Stimulated activated CD4-positive, alpha-beta T cell treated with anti-CD3 and anti-CD28 coated beads, Interleukin-12 subunit alpha, Interleukin-12 subunit beta, amount 100 ng/mL, for 48 hours (primary cell): ENCODE measurements at places on chromosomes 3 and 15.

- no peak for DNase-seq
Measured at GRCh38 chr3:164004205-164004604, 1074.1 kb downstream of the SI start.

- DNase-seq: no peak
Measured at GRCh38 chr3:194691481-194692283, 6.0 kb downstream of the FAM43A start.

DNA sequence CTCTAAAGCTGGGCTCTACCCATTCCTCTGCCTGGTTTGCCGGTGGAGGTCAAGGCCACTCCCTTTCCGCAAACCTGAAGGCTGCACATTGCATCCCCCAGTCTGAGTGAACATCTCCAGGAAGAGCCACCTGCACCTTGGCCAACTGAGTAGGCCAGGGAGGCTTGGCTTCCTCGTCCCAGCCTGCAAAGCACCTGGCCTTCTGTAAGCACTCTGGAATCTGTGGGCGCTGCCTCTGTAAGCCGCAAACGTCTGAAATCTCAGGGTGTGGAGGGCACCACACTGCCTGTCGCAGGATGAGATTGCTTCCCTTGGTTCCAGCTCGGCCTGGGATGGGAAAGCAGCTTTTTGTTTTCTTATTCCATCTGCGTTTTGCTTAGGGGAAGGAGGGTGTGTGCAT, 81.3 kb downstream of the SEC22A start:
- DNase-seq: no peak

GRCh38 chr15:70053001-70053715, 44.6 kb downstream of the TLE3 start:
- DNase-seq: no peak

GRCh38 chr3:141525814-141526213, 39.0 kb downstream of the RASA2 start:
- no peak for DNase-seq

DNA sequence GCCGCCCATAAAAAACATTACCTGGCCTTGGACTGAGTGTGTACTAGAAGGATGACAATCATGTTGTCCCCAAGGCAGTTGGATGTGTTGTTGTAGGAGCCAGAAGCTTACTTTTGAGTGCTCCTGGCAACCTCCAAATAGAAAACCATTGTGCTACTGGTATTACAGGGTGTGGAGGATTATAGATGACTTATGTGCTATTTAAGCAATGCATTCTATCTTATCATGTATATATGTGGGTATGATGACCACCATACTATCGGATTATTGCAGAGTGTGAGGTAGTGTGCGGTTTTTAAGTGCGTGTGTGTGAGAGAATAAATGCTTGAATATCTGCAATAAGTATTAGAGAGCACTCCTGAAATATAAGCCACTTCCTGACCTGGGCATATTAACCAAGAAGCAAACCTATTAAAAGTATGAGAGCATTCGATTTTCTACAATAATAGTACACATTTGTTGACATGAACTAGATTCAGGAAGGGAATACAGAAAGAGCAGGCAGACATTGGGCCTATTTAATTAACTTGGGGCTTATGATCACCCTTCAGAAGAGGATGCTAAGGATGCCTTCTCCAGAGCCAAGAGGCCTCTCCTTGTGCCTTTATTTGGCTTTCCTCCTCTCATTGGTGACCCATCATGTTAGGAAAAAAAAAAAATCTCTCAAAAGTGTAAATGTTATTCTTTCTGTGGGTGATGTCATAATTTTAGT, 11.7 kb upstream of the MBNL1 start:
- no peak for DNase-seq

DNA sequence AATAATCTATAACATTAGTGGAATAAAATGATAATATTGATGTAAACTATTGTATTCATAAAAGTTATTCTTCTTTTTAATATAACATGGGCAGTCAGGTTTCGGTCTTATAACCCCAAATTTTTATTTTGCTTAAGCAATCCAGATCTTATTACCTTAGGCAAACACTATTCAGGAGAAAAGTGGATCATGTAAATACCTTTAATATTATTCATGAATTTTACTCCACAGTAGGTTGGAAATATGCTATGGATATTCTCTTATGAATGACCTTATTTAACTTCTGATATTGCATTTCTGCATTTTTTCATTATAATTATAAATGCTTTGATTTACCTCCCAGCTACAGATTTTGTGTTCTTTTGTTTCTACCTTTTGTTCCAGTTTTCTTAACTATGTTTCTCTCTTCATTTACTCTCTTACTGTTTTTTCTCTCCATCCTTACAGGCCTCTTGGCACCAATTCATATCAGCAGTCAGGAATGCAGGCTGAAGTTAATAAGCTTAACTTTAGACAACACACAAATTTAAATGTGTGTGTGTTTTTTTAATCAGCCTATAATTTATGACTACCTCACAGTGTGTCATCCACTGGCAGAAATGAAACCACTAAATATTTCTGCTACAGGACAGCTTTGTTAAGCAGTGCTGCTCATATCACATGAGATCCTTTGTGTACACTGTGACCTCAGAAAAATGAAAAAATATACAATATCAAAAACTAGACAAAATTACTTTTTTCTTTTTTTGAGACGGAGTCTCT, 111.0 kb downstream of the NSUN3 start:
- no peak for DNase-seq

- no peak for DNase-seq
Measured at GRCh38 chr15:79329171-79329611, 18.3 kb downstream of the TMED3 start.

DNA sequence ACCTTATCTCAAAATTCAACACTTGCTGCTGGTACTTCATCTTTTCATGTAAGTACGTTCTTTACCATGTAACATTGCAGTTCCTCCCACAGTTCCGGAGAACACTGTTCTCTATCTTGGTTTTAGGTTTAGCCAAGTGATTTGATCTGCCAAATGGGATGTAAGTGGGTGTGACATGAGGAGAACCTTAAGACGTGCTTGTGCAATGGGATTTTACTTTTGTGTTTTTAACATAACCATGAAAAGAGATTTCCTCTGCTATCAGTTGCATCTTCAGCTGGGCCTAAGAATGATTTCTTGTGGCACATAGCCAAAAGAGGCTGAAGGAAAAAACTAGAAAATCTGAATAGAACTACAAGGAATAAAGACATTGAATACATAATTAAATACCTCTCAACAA, 894.5 kb upstream of the ALCAM start:
- DNase-seq: no peak

GRCh38 chr3:128470134-128470899, 3.6 kb upstream of the DNAJB8 start:
- DNase-seq: no peak

GRCh38 chr3:11413071-11413470, 140.9 kb downstream of the ATG7 start:
- no peak for DNase-seq

DNA sequence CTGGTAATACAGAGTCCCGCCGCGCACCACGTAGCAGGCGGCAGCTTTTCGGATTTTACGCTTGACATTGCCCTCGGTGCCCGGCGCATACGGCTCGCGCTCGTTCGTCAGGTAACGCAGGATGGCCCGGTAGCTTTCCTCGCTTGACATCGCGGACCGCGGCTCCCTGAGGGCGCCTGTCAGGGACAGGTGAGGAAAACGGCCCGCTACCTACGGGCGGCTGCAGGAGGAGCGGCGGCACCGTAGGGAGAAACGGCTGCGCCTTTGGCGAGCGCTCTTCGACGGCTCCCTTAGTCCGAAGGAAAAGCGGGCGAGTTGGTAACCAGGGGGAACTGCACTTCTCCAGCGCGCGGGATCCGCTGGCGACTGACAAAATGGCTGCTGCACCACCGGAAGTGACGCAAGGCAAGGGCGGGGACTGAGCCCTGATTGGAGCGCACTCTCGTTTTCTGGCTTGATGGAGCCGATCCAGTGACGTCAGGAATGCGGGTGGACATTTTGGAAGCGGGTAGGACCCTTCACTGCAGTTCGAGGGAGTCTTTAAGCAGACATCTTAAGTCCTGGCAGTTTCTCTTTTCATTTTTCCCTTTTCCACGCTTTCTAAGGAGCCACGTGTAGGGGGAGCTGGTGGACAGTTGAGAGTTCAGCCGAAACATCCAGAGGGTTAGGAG, at the start of gene ZBTB11:
ZBTB11 (minus strand) TSS at position 368 of the 671 bp plus-strand sequence; CDS start at position 150, 218 bp downstream.
- peak; percentile 100 for DNase-seq

DNA sequence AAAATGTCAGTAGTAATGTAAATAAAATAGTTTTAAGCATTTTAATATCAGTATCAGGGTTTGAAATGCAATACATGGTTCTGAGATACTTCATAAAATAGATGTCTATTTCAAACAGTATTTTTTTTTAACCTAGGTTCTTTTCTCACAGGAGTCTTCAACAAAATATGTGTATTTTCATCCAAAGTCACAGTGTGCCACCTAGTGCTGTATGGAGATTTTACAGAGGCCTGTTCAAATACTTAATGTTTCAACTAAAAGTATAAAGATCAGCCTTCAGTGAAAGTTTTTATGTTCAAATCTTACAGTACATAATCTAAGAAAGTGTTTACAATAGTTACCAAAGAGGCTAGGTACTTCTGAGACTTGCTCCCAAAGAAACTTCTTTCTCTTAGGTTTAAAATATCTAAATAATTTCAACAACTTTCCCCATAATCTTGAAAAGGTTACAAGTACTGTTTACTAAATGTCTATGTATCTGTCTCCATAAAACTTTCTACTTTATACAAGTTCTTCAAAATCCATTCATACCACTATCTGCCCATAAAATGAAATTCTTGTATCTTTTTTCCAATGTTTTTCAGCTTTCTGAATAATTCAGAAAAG, 38.3 kb downstream of the SCAPER start:
- no peak for DNase-seq

DNA sequence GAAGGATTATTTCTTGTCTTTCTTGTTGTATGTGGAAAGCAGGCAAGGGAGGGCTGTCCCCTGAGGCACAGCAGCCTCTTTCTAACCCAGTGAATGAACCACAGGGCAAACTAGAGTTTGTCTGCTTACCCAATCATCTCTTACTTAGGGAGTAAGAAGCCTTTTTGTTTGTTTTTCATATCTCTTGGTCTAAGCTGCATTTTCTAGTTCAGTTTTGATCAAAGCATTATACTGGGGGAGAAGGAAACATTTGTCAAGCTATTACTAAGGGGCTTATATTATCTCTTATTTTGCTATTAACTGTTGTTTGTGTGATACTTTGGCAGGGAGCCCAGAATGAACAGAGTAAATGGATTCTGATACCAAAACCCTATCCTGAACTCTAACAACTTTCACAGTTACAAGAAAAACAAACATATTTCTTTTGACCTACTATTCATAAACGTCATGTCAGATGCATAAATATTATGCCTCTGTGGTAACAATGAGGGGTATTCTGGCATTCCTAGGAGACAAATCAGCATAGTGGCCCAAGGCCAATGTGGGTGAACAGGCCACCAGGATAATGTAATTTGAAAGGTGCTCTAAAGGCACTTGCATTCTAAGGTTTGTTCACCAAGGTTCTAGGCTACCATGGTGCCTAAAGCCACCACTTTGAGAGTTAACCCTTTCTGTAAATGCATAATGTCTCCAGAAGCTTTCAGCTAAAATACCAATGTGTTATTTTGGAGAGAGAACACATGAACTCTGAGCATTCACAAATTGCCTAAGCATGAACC, 271.6 kb upstream of the ZPLD1 start:
- DNase-seq: no peak

DNA sequence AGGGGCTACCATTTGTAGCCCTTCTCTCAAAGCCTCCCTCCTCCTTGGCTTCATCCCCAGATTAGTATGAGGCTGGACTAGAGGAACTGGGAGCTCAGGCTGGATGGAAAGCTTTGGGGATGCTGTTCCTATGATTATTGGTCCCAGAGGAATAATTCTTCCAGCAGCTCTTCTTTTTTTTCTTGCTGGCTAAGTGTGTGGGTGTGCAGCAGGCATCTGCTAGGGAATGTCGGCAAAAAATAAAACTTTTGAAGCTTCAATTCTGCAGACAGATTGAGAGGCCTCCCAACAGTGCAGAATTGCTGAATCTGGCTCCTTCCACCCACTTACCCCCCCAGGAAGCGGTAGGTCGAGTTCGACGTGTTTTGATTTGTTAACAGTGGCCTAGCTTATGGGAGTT, 138.5 kb upstream of the ANKRD28 start:
- DNase-seq: no peak

- no peak for DNase-seq
Measured at GRCh38 chr15:33198541-33198940, 4.0 kb upstream of the FMN1 start.

- no peak for DNase-seq
Measured at GRCh38 chr15:85312929-85313331, 67.5 kb upstream of the AKAP13 start.

- DNase-seq: no peak
Measured at GRCh38 chr3:134197681-134198261, 52.9 kb downstream of the RYK start.

DNA sequence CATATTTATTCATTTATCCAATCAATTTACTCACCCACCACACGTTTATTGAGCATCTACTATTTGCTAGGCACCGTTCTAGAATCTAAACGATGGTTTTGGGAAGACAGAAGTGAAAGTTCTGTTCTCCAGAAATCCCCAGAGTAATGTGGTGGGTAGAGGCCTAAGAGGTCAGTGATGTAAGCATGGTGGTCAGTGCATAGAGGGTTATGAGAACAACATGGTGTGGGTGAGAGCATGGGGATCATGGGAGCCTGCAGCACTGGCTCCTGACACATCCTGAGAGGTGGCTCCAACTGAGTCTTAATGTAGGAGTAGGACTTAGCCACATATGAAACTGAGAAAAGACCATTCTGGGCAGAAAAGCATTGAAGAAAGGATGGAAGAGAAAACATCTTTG, 85.3 kb upstream of the TNFAIP8L3 start:
- no peak for DNase-seq

- no peak for DNase-seq
Measured at GRCh38 chr15:35723852-35724251, 177.9 kb upstream of the DPH6 start.

DNA sequence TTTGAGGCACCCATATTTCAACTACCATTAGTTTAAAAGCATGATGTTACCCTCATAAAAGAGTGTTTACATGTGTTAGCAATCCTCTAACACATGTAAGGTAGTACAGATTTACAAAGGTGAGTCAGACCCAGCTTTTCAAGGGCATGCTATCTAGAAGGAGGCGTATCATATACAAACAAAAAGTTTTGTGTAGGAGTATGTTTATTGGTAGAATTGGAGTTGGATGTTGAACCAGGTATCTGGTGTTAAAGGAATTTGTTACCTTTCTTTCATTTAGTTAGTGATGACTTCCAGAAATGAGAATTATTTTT, 2.4 kb downstream of the HACD3 start:
- DNase-seq: no peak

DNA sequence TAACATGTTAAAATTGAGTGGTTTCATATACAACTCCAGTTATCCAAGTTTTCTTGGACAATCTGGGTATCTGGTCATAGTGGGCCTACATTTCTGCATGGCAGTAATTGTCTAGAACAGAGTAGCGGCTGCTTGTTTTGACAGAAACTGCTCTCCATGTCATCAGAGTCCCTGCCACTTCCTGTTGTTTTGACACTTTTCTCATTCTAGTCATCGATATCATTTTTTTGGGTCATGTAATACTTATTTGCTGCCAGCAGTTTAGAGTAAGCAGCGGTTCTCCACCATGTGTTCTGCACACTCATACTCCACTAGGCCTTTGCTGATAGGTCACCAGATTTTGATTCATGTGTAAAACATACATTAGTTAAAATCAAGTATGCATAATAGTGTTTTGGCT, 81.5 kb downstream of the SLC25A26 start:
- DNase-seq: peak; percentile 20
